ENCODE measurements at places on chromosomes 16 and 17.

DNA sequence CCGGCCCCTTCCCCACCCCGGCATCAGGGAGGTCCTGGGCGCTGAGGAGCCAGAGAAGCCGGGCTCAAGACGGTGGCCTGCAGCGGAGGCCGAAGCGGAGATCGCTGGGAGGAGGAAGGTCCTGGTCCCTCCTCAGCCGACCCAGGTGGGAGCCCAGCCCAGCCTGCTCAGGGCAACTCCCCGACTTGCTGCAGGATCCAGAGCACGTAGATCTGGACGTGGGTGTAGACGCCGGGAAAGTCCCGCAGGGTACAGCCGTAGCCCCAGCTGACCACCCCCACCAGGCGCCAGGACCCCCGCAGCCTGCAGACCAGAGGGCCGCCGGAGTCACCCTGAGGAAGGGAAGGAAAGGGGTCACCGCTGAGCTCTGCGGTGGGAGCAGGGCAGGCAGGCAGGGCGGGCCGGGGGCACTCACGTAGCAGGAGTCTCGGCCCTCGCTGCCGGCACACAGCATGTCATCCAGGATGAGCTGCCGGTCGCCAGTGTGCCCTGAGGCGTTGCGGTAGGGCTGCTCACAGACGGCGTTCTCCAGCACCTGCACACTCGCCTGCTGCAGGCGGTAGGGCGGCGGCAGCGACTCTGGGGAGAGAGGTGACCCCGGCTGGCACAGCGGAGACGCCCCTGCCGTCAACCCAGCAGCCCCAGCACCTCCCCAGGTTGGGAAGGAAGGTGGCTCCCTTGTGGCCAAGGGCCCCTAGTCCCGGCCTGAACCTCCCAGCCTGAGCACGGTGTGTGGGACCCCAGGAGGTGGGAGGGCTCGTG is 5.4 kb downstream of the TPSD1 start:
- DNase-seq, result peak; percentile 20

- DNase-seq, result no peak
Observed at GRCh38 chr17:66952031-66952524, 12.4 kb upstream of the CACNG4 start.

GRCh38 chr17:19650826-19651225 is 2.3 kb downstream of the ALDH3A2 start:
- DNase-seq, result no peak

DNA sequence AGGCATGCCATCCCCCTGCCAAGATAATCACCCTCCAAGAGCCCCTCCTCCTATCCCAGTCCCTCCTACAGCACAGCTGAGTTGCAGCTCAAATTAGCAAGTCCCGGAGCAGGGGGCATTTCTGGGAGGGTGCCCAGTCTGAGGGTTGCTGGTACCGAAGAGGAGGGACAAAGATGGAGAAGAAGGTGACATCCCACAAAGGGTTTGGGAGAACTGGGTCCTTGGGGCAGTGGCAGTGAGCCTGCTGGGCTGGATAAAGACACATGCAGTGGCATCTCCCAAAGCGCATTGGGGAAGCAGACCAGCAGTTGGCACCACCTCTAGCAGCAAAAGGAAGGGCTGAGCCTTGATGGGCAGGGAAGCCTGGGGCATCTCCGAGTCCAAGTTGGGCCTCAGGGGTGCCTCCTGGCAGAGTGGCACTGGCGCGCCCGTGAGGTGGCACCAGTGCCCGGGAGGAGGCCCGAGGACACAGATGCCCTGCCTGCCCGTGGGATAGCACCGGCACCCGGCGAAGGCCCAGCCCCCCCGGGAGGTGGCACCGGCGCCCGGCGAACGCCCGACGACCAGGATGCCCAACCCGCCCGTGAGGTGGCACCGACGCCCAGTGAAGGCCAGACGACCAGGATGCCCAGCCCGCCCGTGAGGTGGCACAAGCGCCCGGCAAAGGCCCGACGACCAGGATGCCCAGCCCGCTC is 622 bp downstream of the TOM1L2 start:
- peak; percentile 81 for DNase-seq

- no peak for DNase-seq
Observed at GRCh38 chr17:70366386-70366785, 197.1 kb downstream of the KCNJ2 start.

GRCh38 chr16:2499890-2500429 is 13.8 kb upstream of the ATP6V0C start:
- no peak for DNase-seq

- no peak for DNase-seq
Observed at GRCh38 chr16:23869052-23869451, 33.3 kb downstream of the PRKCB start.

DNA sequence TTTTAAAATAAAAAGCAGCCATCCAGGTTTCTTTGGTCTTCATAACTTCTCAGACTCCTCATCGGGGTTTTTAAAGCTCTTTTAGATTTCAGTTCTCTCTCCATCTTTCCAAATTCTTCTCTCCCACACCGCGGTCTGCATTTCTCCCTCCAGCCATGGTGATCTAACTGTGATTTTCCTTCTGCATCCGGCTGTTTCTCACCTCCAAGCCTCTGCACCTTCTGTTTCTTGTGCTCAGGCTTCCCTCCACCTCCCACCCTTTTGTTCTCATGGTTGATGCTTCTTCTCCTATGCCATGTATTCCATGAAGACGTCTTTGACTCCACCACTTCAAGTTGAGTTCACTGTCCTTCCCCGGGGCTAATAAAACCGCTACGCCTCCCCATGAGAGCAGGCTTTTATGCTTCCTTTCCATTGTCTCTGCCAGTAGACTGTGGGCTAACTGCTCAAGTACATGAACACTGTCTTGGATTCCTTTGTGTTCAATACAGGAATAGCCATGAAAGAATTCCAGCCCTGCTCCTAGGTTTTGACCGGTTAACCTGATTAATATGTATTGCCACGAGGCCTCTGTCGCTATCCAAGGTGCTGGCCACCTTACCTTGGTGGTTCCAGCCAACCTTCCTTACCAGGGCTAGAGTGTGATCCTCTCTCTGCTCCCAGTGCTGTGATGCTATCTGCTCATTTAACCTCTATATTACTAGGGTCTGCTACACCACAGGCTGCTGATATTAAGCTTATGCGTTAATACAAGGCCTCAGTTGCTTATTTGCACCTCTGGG is 625.1 kb downstream of the HS3ST4 start:
- DNase-seq, result no peak

DNA sequence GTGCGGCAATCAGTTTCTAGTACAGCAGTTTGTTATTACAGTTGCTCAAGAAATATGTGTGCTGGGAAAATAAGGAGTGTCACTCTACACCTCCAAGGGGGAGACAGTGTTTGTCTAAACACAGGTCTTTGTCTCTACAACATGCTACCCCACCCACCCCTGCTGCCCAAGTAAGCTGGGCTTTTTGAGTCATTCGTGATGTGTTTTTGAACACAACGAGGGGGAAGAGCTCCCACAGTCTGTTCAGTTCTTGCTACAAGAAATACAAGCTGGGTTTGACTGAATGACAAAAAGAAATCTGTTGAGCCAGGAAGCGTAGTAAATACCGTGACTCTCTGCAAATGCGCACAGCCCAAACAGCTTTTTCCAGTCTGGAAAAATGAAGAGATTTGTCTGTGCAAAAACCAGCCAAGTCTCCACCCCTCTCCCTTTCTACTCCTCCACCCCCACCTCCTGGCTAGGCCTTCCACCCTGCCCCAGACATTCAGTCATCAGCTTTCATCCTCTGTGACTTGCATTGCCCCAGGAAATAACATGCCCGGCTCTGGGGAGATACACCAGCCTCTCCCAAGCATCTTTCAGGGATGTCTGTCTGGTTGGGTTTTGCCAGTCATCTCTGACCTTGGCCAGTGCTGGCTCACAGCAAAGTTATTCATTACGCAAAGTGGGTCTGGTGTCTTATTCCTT is 25.7 kb downstream of the CHD9 start:
- peak; percentile 73 for DNase-seq

DNA sequence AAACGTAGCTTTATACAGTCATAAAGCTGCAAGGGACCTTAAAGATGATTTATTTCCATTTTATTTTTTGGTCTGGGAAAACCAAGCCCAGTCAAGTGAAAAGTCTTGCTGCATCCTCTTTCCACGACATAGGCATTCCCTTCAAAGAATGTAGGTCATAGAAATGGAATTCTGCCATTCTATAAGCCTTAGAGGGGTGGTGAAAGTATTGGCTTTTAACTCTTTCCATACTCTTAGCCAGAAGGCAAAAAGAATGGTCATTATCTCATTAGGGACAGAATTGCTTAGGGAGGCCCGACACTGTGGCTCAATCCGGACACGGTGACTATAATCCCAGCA is 7.9 kb upstream of the MSL1 start:
- no peak for DNase-seq

GRCh38 chr16:79634298-79634697 is 33.8 kb upstream of the MAF start:
- no peak for DNase-seq

- no peak for DNase-seq
Observed at GRCh38 chr17:66717641-66718058, 117.3 kb upstream of the CACNG5 start.

GRCh38 chr16:73020409-73020884 is 27.5 kb downstream of the ZFHX3 start:
- DNase-seq, result peak; percentile 91

GRCh38 chr16:72840631-72841381 is 207.1 kb downstream of the ZFHX3 start:
- DNase-seq, result no peak

DNA sequence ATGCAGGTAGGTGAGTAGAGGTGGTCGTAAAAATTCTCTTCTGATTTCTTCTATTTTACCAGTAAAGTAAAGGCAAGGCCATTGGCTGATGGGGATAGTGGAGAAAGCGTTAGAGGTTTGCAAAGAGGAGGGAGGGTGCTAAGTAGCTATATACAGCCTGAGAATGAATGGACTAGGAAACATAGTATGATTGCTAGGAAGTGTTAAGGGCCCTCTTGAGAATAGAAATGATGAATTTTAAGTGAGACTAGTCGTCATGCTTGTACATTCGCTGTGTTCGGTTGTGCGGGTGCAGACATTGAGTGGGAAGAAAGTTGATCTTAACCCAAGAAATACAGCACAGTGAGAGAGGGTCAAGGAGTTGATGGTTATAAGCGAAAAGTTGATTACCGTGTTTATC is 7.2 kb upstream of the HS3ST2 start:
- no peak for DNase-seq

GRCh38 chr16:11627822-11628457 is 40.3 kb upstream of the SNN start:
- DNase-seq, result peak; percentile 59

GRCh38 chr17:47265983-47266541 is 12.4 kb downstream of the ITGB3 start:
- no peak for DNase-seq

DNA sequence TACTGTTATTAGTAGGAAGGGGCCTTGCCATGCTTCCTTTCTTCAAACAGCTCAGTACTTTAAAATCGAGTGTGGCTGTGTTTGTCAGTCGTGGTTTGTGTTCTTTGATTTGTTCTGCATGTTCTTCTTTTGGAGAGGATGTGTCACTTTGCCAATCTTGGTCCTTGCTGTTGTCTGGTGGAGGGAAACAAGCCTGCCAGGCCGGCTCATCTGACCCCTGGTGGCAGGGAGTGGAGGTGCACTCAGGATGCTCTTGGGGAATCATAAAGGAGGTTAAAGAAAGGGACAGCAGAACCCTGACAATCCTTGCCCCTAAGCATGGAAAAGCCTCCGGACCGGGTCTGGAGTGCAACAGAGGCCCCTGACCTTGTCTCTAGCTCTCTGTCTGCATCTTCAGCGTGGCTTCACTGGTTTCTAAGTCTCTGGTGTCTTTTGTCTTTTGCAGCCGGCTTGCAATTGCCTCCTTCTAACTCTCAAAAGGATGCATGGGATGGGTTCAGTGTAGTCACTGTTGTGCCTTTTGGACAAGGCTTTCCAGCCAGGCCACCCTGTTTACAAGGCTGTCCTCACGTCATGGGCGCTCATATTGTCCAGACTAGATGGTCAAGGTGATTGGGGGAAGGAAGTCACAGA is 135.8 kb downstream of the WWOX start:
- peak; percentile 84 for DNase-seq

DNA sequence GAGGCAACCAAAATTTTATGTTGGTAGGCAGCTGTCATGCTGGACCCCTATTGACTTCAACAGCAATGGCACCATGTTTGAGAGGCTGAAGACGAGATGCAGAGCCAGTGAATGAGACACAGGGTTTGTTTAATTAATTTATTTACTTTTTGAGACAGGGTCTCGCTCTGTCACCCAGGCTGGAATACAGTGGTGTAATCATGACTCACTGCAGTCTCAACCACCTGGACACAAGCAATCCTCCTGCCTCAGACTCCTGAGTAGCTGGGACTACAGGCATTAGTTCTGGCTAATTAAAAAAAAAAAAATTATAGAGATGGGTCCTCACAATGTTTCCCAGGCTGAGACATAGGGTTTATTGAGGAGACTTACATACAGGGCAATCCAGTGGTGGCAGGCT is 36.2 kb upstream of the PPM1D start:
- no peak for DNase-seq

DNA sequence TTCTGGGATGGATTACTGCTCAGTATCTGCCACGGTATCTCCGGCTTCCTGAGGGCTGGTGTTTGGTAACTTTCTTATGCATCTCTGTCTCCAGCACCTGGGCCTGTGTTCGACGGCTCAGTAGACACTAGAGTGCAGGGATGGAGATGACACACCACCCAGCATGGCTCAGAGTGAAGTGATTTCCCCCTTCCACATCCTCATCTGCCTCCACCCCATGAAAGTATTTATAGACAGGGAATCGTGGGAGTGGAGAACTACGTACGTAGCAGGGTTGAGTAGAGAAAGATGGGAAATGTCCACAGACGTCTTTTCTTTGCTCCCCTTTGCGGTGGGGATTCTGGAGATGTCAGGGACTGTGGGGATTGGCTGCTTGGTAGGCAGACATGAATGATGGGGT is 11.8 kb upstream of the SLC25A19 start:
- DNase-seq, result no peak

DNA sequence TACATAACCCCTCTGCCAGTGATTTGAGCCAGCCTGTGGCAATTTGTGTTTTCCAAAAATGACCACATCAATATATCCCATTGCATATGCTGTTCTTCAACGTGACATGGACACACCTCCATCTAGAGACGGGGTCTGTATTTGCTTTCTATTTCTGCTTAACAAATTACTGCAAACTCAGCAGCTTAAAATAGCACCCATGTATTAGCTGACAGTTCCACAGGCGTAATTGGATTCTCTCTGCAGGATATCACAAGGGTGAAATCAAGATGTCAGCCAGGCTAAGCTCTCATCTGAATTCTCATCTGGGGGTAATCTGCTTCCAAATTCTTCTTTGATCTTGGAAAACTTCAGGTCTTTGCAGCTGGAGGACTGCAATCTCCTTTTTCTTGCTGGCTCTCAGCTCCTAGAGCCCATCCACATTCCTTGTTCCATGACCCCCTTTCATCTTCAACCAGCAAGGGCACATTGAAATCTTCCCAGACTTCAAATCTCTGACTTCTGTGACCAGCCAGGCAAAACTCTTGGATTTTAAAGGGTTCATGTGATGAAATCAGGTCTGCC is 8.2 kb downstream of the KRT9 start:
- no peak for DNase-seq

DNA sequence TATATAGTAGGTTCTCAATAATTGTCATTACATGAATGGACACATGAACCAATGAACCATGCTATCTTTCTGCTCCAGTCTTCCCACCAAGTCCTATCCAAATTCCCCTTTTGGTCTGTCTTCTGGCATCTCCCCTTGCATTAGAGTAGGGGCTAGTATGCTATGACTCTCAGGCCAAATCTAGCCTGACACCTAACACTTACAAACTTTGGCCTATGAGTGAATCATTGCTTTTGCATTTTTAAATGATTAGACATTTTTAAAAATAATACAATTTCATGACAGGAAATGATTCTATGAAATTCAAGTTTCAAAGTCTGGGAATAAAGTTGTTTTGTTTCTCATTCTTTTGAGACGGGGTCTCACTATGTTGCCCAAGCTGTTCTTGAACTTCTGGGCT is 102.5 kb upstream of the MAF start:
- no peak for DNase-seq

Measured in right cardiac atrium (tissue), 5 donors.